ENCODE measurements at places on chromosomes 1 and 21. TPM values are rescaled to one million over a fixed set of nuclear protein-coding genes. Genes with fewer than 3 reads are reported as not detected.

Gene HAPLN2
- not detected for total RNA-seq

Gene TSTD1
- 63.3 TPM for total RNA-seq

Gene SLC44A5
- 0.26 TPM for total RNA-seq

Gene ERICH3
- total RNA-seq: not detected

DNA sequence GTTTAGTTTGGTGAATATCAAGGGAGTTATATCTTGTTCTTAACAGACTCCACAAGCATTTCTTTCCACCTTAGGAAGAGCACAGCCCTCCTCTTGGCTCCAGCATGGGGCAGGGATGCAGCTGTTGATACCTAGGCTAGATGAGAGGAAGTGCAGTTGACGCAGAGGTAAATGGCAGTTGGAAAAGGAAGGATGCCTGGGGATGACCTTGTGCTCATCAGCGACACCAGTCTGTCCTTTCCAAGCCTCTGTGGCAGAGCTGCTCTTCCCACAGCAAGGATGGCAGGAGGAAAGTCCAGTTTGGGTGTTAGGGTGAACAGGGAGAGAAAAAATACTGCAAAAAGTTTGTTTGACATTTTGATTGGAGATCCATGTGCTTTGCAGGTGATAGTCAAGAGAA, 6.2 kb downstream of the PROX1 start:
- no peak for DNase-seq
- H3K36me3 ChIP-seq: no peaks in the 10 kb centered on the region
- no peak overlapping the region for H3K27ac ChIP-seq
- no peak overlapping the region for H3K4me3 ChIP-seq
- peaks cover 2% of the 10 kb centered on the region for H3K4me1 ChIP-seq

GRCh38 chr1:11841245-11842153, 6.1 kb downstream of the NPPA start:
- H3K4me3 ChIP-seq: no peak overlapping the region
- peaks cover 28% of the 10 kb centered on the region for H3K36me3 ChIP-seq
- H3K27ac ChIP-seq: no peak overlapping the region
- peaks cover 6% of the 10 kb centered on the region for H3K4me1 ChIP-seq
- no peaks in the 10 kb centered on the region for H3K27me3 ChIP-seq
